ENCODE measurements at places on chromosomes 5 and 9.

- DNase-seq, result no peak
Measured at GRCh38 chr5:158752656-158752973, 347.1 kb downstream of the EBF1 start.

- no peak for DNase-seq
Measured at GRCh38 chr5:73693573-73694061, 67.6 kb downstream of the ARHGEF28 start.

GRCh38 chr9:133708246-133709014, 29.7 kb downstream of the SARDH start:
- no peak for DNase-seq

GRCh38 chr5:139413963-139414362, 10.1 kb upstream of the SPATA24 start:
- no peak for DNase-seq

GRCh38 chr5:62569470-62569869, 9.1 kb upstream of the LRRC70 start:
- no peak for DNase-seq

GRCh38 chr9:81312346-81312745, 377.0 kb downstream of the TLE1 start:
- DNase-seq, result no peak

- DNase-seq, result no peak
Measured at GRCh38 chr5:74079971-74080556, 454.1 kb downstream of the ARHGEF28 start.

DNA sequence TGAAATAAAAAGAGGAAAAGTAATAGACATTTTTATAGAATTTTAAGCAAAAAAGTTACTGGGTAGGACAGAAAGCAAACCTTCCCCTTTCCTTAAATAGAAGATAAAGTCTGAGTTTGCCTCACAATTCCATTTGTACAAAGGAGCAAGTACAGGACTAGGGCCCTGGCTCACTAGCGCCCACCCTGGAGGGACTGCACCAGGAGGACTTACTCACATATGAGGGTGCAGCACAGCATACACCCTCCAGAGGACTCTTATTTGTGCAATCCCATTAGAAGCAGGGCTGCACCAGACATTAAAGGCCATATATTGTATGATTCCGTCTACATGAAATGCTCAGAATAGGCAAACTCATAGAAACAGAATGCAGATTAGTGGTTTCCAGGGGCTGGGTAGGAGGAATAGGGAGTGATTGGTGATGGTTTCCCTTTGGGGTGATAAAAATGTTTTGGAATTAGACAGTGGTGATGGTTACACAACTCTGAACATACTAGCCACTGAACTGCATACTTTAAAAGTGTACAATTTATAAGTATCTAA, 4.5 kb downstream of the REEP5 start:
- DNase-seq, result no peak

DNA sequence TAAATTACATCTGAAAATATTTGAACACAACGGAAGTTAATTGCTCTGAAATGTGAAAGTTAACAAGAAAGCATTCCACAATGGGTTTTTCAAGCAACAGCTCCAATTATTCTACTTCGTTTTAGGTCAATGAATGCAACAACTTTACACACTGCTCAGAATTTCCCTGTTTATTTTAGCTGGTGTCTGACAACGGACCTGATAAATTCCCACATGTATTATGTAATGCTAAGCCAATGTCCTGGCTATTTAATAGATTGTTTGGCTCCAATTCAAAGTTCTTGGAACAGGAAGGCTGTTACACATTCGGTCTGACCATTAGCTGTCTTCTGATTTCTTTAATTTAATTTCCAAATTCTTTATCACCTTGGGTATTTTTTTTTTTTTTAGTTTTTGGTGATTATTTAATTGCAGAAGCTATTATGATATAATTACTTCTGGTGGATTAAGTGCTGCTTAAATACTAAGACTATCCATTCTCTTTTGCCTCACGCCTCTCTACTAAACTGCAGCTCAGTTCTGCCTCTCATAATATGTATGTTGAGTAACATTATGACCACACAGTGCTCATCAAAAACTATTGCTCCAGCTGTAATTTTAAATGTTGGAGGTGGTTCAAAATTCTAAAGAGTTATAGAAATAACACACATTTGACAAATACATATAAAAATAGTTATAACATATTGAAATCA, 57.9 kb downstream of the MEF2C start:
- DNase-seq, result peak; percentile 32
